ENCODE measurements at places on chromosomes 5 and 9. TPM values are rescaled to one million over a fixed set of nuclear protein-coding genes. Genes with fewer than 3 reads are reported as not detected.

DNA sequence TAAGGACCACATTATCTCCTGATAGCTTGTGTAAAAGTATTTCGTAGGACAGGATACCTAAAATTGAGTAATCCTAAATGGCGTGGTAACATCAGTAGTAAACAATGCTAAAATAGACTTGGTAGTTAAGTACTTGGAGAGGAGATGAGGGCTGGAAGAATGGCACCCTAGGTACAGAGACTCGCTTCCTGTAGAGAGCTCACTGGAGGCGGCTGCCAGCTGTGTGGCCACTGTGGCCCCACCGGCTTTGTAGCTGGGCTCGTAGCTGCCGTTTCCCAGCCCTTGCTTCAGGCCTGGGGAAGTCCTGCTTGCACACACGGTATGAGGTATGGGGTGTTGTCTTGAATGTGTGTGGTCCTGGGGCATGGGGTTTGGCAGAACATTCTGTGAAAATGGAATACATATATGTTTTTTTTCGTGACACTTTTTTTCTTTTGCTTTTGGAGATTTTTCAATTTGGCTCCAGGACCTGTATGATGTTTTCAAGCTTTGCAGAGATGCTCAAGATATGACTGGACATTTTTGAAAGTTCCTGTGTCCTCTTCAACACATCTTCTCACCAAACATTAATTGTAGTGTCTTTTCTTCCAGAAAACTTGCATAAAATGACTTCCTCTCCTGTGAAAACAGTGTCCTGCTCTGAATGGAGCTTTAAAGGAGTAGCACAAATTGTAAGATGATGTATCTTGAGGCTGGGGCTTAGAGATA is 58.0 kb downstream of the RCL1 start:
- H3K4me3 ChIP-seq = no peak overlapping the region
- no peak overlapping the region for H3K27ac ChIP-seq
- no peak for DNase-seq
- H3K4me1 ChIP-seq = no peaks in the 10 kb centered on the region
- H3K27me3 ChIP-seq = no peaks in the 10 kb centered on the region

- no peak overlapping the region for H3K27ac ChIP-seq
- no peaks in the 10 kb centered on the region for H3K4me1 ChIP-seq
- no peak overlapping the region for H3K4me3 ChIP-seq
- no peak for DNase-seq
- H3K36me3 ChIP-seq = no peaks in the 10 kb centered on the region
- no peaks in the 10 kb centered on the region for H3K27me3 ChIP-seq
These were observed 45.9 kb downstream of the RANBP17 start for GRCh38 chr5:170907758-170908157.

DNA sequence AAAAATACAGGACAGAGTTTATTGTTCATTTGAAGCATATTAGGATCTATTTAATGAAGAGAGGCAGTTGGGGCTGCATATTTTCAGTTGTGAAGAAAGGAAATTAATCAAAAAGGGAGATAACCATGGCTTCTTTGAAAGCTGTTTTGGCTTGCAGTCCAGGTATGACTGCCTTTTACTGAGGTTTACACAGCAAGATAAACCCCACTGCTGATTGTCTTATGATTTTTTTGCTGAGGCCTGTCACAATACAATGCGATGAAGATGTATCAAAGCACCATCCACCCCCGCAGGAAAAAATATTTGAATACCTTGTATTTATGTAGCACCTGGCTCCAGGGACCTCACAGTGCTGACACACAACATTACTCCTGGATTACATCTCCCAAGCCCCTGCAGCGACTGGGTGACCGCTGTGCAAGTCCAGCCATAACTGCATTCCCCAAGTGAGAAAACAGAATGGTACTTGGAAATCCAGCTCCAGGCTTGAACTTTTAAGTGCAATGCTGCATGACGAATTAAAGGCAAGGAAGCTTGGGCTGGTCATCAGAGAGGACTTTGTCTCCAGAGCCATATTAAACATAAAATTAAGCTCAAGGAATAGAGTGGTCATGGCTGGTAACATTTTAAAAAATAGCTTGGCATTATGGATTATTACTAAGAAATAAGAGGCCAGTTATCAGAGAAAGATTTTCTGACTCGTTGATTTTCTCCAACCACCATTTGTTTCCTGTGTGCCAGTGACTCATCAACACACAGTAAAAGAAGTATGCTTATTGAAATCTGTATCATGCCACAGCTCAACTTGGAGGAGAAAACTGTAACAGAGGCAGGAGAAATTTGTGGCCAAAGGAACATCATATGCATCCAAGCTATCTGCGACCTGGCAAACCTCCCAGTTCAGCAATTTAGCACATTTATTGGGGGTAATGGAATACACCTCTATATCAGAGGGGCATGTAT is 374.2 kb downstream of the MAN2A1 start:
- H3K4me3 ChIP-seq = no peak overlapping the region
- no peaks in the 10 kb centered on the region for H3K36me3 ChIP-seq
- no peak overlapping the region for H3K27ac ChIP-seq
- no peak for DNase-seq
- no peaks in the 10 kb centered on the region for H3K27me3 ChIP-seq
- H3K4me1 ChIP-seq = no peaks in the 10 kb centered on the region

Gene PCDHA12
- total RNA-seq = not detected

Gene CDC20B
- total RNA-seq = not detected
